ENCODE measurements at places on chromosomes 3 and 15.

DNA sequence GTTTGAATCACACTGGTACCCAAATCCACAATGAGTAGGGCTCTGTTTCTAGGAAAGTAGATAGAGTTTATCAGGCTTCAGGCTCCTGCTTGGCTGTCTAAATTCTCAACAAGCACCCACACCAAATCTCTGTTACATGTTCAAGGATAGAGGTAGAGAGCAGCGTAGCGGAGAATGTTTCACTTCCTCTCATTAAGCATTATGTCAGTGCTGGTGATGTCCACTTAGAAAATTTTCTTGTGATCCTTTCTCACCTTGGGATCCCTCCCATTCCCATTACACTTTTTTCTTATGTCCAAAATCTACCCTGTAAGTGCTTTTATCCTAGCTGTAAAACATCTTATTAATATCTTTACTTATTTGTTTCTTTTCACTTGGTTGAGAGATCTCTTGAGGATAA lies 34.7 kb upstream of the GCSAM start:
- no peak for DNase-seq

DNA sequence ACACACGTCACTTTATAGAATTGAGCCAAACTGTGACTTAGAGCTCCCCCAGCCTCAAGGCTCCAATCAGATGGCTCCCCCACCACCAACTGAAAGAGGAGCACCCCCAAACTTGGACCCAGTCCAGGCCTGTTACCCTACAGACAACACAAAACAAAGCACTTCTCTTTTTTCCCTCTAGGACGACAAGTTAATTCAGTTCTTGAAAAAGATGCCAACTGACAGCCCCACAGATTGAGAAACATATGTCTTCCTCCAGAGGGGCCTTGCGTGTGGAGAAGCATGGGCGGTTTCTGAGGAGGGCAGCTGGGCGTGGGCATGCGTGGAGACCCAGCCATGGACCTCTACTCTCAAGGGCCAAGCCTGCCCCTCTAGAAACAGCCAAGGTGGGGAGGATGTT lies 229.5 kb downstream of the SHQ1 start:
- no peak for DNase-seq

DNA sequence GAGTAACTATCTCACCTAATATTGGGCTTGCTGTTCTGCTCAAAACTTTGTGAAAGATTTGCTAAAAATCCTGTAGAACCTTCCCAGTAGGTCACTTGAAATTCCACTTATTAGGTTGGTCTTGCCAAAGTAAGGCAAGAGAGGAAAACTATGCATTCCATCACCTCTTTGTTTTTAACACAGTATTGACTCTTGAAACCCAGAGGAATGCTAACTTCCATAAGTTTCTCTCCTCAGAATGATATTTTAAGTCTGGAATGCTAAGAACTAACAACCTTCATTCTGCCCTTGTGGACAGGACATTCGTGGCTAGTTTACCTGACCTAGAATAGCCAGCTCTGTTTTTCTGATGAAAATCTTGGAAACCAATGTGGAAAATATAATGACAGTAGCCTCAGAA lies 154.5 kb downstream of the TMCO5A start:
- DNase-seq = no peak

DNA sequence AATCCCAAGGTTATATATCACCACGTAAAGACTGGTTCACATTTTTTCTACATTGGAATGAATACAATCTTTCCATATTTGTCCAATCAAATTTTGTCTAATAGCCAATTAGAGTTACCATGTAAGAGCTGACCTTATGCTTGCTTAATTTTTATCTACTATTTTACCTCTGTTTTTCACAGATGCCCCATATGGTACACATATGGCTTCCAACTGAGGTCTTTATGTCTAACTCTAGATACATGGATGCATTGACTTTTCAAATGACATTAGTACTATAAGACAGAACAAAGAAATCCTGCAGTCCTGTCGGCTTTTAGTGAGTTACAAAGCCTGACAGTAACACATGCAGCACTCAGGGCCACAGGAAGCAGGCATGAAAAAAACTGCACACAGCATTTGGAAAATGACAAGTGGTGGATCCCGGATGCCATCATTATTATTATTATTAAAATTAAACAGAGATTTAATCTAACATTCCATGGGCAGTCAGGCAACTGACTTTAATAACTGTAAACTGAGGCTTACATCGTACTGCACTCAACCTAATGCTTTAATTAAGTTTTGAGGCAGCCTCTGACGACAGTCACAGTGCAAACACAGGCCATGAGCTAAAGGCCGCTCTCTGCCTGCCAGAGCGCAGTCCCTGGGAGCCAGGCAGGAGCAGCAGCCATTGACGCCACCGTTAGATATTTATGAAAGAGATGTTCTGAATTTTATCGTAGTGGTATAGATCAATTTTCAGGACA lies 113.9 kb upstream of the TMCO5A start:
- no peak for DNase-seq

DNA sequence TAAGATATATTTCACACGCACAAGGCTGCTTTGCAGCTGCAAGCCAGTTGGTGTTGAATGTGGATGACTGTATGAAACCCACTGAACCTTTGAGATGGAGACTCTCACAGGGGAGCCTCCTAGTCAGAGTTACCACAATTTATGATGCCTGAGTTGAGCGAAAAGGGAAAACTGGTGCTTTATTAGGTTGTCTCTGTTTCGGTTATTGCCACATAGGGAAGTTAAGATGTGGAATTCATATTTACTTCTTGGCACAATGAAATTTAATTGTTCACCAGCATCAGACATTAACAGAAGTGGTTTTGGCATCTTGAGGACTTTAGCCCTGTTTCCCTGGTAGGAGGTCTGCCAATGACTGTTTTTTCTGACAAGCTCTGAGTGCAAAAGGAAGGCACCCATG lies 358.2 kb downstream of the SQOR start:
- no peak for DNase-seq

DNA sequence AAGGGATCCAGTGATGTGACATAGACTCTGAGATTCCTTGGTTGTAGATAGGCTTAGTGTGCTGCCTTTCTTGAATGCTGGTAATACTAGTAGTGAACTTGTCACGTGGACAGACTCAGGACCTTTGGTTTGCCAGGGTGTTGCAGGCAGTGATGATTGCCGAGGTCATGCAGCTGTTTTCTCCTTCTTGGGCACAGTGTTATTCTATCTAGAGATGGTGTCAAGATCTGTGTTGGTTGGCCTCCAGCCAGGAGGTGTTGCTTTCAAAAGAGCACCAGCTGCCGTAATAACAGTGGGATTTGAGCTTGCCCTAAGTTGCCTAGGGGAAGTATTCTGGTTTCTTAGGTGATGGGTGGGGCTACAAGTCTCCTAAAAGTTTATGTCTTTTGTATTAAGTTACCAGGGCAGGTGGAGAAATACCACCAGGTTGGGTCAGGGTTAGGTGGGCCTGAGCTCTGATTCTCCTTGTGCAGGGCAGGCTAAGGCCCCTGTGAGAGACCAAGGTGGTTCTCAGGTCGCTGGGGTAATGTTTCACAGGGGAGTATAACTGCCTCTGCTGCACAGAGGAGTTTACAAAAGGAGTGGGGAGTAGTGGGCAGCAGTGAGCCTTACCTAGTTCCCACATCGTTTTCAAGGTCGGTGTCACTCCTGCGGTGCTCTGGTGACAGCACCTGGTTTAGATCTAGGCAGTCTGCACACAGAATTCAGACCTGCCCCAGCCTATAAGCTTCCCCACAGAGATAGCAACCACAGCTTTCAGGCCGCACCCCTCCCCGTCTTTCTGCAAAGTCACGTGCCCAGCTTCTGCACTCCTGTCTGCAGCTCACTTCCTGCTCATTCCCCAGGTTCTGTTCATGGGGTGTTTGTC lies 350.3 kb downstream of the DOCK3 start:
- DNase-seq = no peak

DNA sequence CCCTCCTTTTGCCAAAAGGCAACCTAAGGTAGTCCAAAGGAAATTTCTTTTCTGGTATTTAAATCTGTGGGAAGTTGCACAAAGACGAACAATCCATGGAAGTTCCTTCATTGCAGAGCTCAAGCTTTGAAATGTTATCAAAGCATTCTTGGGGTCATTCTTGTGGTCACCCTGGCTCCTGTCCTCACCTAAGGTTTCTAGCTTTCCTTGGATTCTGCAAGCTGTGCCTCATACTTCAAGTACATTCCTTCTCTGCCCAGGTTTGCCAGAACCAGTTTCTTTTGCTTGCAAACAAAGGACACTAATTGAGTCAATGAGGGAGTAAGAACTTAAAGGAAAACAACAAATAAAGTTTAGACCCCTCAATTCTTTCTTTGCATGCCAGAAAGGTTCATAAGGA lies 329.8 kb upstream of the PDZRN3 start:
- DNase-seq = no peak

DNA sequence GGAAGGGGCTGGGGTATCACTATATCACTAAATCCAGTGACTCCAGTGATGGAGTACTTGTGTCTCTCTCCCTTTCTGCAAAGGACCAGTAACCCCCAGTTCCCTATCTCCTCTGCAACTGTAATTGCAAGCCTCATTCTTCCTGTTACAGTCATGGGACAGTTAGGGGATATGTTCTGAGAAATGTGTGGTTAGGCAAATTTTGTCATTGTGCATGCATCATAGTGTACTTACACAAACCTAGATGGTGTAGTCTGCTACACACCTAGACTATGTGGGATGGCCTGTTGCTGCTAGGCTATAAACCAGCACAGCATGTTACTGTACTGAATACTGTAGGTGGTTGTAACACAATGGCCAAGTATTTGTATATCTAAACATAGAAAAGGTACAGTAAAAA lies 2.2 kb downstream of the VPS8 start:
- no peak for DNase-seq

- DNase-seq = no peak
Observed at GRCh38 chr3:48208076-48208475, 15.2 kb upstream of the CAMP start.

GRCh38 chr3:126765187-126766069 lies 61.4 kb downstream of the CHCHD6 start:
- no peak for DNase-seq

GRCh38 chr3:55897573-55898224 lies 410.6 kb upstream of the WNT5A start:
- no peak for DNase-seq

DNA sequence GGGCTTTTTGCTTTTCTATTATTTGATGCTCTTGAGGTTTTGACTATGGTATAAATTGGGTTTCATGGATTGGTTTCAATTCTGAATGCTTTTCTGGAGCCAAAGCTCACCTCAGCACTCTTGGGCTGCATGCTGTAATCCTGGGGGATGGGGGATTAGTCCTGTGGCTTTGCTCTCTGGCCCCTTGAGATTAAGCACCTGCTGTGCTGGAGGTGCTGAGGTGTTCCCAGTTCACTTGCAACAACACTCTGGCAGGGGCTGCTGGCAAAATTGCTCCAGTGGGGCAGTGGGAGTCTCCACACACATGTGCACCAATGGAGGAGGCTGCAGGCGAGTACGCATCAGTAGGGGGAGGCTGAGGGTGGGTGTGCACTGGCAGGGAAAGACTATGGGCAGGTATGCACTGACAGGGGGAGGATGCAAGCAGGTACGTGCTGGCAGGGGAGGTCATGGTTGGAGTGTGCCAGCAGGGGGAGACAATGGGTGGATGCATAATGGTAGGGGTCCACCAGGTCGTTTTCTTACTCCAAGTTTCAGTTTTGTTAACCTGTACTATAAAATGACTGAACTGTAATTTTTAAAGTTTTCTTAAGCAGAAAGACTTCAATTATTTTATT lies 489.2 kb downstream of the FGF12 start:
- DNase-seq = no peak

DNA sequence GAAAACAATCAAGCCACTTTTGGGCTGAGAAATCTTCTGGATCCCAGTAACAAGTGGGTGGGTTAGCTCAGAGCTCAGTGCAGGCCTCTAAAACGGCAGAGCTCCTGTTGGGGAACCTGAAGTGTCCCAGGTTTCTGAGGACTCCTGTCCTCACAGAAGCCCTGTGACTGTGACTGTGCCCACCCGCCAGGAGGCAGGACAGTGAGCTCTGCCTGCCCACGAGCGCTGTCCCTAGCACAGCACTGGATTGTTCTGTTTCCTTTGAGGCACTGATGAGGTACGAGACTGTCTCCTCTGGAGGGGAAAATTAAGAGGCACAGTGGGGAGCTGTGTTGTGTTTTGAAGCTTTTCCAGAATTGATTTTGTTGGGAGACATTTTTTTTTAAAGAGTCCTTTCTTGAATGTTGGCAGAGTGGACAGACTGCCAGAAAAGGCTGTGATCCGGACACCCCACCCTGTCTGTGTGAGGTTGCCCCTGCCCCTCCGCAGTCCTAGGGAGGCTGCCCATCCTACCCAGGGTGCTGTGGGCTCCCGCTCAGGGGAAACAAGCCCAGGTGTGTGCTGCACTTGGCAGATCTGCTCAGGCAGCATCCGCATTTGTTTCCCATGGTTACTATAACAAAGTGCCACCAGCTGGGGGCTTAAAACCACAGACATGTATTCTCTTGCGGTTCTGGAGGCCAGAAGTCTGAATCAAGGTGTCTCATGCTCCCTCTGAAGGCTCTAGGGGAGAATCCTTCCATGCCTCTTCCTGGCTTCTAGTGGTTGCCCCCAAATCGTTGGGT lies 66.6 kb upstream of the LARS2 start:
- DNase-seq = no peak

DNA sequence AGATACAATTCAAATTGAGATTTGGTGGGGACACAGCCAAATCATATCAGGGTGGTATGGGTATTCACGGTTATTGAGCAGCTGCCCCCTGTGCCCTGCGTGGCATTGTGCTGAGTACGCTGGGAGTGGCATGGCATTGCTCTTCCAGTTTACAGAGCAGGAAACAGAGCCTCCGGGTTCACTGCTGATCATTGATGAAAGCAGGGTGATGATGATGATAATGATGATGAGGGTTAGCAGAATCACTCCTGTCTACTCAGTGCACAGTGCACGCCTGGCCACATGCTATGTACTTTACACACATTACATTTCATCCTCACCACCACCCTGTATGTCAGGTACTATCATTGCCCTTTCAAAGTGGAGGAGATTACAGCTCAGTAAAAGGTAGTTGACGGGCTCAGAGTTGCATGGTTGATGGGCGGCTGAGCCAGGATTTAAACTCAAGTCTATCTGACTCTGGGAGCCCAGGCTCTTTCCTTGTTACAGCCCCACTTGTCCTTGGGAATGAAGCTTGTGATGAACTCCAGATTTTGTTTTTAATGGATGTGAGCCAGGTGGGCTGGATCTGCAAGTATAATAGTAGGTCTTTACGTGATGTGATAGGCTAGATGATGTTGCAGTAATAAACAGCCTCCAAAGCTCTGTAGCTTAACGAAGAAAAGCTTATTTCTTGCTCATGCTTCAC lies 87.6 kb upstream of the MYZAP start:
- DNase-seq = no peak

All from stimulated activated CD8-positive, alpha-beta memory T cell treated with anti-CD3 and anti-CD28 coated beads, Interleukin-7, amount 100 ng/mL, for 24 hours (primary cell).